Small intestine (tissue), 16 donors: ENCODE measurements at places on chromosomes 6 and 20. TPM values are rescaled to one million over a fixed set of nuclear protein-coding genes. Genes with fewer than 3 reads are reported as not detected.

Gene SOX4
- 23.4 TPM for polyA plus RNA-seq

Gene MEP1A
- polyA plus RNA-seq, result 163 TPM

Gene PBOV1
- not detected for polyA plus RNA-seq

Gene SLC32A1
- not detected for polyA plus RNA-seq

Gene PDYN
- polyA plus RNA-seq, result not detected

GRCh38 chr6:25469797-25470388, 182.1 kb upstream of the SCGN start:
- no peaks in the 10 kb centered on the region for H3K27me3 ChIP-seq
- H3K4me1 ChIP-seq, result no peaks in the 10 kb centered on the region
- H3K27ac ChIP-seq, result no peak overlapping the region
- DNase-seq, result no peak
- peaks cover 8% of the 10 kb centered on the region for H3K36me3 ChIP-seq

GRCh38 chr6:56104591-56104990, 142.8 kb downstream of the COL21A1 start:
- H3K27ac ChIP-seq, result no peak overlapping the region
- no peak overlapping the region for H3K4me3 ChIP-seq
- DNase-seq, result no peak
- H3K36me3 ChIP-seq, result no peaks in the 10 kb centered on the region

DNA sequence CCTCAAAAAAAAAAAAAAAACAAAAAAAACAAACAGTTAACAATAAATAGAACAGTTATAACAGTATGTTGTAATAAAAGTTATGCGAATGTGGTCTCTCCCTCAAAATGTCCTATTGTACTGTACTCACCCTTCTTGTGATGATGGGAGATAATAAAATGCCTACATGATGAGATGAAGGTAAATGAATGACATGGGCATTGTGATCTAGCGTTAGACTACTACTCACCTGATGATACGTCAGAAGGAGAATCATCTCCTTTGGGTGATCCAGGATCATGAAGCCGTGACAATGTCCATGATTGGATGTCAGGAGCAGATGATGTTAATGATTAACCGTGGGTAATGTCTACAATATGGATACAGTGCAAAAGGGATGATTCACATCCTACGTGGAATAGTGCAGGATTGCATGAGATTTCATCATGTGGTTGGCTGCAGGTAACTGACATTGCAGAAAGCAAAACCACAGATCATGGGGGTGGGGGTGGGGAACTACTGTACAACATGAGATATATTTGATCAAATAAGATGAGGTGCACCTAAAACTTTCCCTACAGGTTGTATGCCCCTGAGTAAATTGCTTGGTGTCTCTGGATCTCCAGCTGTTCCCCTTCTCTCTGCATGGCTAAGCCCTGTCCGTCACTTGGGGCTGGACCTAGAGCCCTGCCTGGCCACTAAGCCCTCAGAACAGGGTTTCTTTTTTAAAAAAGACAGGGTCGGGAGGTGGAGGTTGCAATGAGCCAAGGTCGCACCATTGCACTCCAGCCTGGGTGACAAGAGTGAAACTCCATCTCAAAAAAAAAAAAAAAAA, 6.2 kb upstream of the RBCK1 start:
- peaks cover 7% of the 10 kb centered on the region for H3K4me1 ChIP-seq
- H3K36me3 ChIP-seq, result no peaks in the 10 kb centered on the region
- no peak overlapping the region for H3K4me3 ChIP-seq

DNA sequence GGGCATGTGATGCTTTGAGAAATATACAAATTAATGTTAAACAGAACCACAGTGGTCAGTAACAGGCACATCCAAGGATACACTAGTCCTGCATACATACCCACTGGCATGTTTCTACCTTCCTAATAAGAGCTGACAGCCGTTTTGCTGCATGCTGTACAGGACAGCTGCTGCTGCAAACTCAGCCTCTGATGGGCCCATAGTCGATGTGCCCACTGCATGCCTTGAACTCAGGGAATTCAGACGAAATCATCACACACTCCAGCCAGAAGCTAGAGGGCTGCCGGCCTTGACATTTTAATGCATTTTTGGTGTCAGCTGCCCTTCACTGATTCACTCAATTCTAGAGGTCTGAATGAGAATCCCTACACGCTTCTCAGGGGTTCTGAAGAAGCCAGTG, 29.3 kb downstream of the FKBP1A start:
- no peak overlapping the region for H3K27ac ChIP-seq
- H3K4me1 ChIP-seq, result peaks cover 3% of the 10 kb centered on the region
- peaks cover 28% of the 10 kb centered on the region for H3K36me3 ChIP-seq
- no peaks in the 10 kb centered on the region for H3K27me3 ChIP-seq
- no peak for DNase-seq

- H3K27me3 ChIP-seq, result no peaks in the 10 kb centered on the region
- no peaks in the 10 kb centered on the region for H3K36me3 ChIP-seq
- no peaks in the 10 kb centered on the region for H3K4me1 ChIP-seq
- no peak overlapping the region for H3K27ac ChIP-seq
- DNase-seq, result no peak
Measured at GRCh38 chr6:17099401-17100059, 2.3 kb upstream of the STMND1 start.

DNA sequence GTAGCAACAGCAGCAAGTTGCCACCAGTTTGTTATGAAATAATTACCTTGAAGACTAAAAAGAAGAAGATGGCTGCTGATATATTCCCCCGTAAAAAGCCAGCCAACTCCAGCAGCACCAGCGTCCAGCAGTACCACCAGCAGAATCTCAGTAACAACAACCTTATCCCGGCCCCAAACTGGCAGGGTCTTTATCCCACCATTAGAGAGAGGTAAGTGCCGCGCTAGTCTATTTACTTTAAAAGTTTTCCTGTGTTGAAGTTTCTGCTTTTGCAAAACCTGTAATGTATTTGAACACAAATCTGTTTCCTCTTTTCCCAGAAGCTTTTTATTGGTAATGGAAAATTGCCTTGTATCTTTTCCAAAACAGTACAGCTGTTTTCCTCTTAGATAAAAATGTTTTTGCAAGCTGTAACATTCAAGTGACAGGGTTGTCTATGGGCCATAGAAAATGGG, 725 bp downstream of the BTBD3 start:
- peaks cover 4% of the 10 kb centered on the region for H3K36me3 ChIP-seq
- no peaks in the 10 kb centered on the region for H3K27me3 ChIP-seq
- DNase-seq, result no peak
- no peaks in the 10 kb centered on the region for H3K4me1 ChIP-seq
- no peak overlapping the region for H3K27ac ChIP-seq
- no peak overlapping the region for H3K4me3 ChIP-seq

DNA sequence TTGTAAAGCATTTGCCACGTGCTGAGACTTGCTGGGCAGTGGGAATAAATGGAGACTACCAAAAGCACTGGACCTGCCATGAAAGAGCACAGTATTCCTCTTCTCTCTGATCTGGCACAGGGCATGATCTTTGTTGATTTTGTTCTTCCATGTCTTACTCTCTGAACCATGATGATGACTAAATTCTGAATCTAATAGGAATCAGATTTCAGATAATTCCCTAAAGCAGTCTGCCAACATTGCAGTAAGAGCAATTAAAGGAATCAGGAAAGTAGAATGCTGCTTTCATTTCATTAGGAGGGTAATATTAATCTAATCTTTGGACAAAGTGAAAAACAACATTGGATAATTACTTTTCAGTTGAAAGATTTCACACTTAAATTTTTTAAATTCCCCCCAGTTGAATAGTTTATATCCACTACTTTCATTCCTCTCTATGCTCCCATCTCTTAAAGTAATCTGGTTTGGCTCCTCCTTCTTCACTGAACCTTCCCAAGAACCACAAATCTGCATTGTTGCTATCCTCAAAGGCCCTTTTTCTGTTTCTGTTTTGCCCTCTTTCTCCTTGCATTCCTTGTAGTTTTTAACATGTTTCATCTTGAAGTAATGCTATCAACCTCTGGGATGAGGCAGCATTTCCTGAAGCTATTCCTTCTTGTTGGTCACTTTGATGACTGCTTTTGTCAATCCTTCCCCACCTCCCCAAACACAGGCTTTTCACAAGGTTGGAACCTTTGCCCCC, 243.2 kb upstream of the TENT5A start:
- DNase-seq, result no peak
- H3K27me3 ChIP-seq, result no peaks in the 10 kb centered on the region
- H3K4me1 ChIP-seq, result no peaks in the 10 kb centered on the region
- no peaks in the 10 kb centered on the region for H3K36me3 ChIP-seq

- H3K27me3 ChIP-seq, result no peaks in the 10 kb centered on the region
- no peak for DNase-seq
- H3K4me3 ChIP-seq, result no peak overlapping the region
Measured at GRCh38 chr6:82086944-82087343, 160.6 kb downstream of the IBTK start.
